ENCODE measurements at places on chromosomes 2 and 18.

GRCh38 chr2:219784178-219784577 is 156.7 kb downstream of the SLC4A3 start:
- DNase-seq = no peak

DNA sequence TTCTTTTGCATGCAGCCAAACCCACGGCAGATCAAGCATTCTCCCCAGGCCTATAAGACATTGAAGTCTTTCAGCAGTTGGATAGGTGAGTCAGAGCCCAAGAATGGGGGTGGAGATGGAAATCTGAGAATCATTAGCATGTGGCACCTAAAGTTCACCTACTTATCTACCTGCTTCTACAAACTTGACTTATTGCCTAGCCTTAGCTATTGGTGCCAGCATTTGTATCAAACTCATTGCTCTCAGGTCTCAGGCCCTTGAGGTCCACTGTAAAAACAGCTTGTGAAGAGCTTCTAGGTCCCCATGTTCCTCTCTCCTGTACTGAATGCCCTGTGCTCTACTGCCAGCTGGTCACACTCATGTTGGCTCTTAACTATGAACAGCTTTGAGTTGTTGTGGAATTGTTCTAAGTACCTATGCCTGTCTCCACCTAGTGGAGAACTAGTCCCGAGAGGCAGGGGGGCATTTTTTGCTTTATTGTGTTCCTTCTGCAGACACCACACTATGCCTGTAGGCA is 278.4 kb upstream of the SPRED2 start:
- DNase-seq = no peak

DNA sequence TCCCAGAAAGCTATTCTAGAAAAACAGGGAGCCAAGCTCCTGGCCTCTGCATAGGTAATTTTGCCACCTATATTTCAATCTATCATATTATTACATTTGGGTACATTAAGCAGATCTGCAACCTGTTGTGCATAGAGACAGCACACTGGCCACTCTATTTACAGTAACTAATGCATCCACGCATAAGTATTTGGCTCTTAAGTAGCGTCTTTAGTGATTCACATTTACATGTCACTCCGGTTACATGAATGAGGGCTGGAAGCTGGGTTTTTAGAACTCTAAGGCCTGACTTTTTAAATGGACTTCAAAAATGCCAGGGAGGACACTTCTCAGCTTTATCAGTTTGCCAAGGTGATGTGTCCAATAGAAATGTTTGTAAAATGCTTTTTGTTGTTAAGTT is 97.7 kb downstream of the NYAP2 start:
- no peak for DNase-seq

- no peak for DNase-seq
Observed at GRCh38 chr2:190256087-190256486, 63.5 kb downstream of the HIBCH start.

DNA sequence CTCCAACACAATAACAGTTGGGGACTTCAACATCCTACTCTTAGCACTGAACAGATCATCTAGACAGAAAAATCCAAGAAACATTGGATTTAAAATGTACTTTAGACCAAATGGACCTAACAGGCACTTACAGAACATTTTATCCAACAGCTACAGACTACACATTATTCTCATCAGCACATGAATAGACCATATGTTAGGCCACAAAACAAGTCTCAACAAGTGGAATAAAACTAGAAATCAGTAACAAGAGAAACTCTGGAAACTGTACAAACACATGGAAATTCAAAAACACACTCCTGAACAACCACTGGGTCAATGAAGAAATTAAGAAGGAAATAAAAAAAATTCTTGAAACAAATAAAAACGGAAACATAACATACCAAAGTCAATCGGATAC is 117.5 kb downstream of the ACVR1 start:
- DNase-seq = no peak

Data from hematopoietic multipotent progenitor cell treated with erythropoietin and hydrocortisone succinate and interleukin-3 and kit ligand, for 17 days (in vitro differentiated cells).